KBM-7 (cell line): ENCODE measurements at places on chromosomes 1 and 21.

DNA sequence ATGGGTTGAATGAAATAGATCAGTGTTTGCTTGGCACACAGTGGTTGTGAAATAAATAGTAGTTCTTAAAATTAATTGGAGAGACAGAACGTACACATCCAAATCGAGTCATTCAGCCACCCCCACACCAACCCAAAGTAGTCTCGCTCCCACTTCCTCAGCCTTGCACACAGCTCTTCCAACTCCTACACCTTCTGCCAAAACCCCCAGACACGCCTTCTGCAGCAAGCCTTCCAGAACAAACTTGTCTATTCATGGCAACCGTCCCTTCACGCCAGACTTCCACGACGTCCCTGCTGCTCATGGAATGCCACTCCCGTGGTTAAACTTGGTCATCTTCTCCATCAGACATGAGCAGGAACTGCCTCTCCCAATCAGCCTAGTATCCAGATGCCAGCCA is 37.5 kb upstream of the RD3 start:
- no peak for DNase-seq

DNA sequence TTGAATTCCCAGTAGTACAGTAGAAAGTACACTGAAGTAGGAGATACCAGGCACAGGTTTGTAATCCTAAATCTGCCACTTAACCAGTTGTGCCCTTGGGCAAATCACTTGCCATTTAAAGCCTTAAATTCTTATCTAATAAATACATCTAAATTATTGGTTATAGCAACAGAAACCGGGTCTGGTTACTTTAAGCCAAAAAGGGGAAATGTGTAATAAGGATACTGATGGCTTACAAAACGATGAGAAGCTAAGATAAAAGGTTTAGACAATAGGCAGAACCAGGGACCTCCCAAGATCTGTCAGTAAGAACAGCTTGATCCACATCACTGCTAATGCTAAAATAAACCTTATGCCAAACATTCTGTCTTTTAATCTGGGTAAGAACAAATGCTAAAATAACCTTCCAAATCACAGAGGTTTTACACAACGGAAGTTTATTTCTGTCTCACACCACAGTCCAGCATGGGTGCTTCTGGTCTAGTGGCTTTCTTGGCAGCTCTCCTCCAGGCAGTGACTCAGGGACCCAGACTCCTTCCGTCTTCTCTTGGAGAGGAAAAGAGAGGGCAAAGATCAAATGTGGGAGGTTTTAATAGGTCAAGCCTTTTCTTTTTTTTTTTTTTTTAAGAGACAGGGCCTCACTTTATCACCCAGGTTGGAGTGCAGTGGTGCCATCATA is 16.5 kb upstream of the ZMYM1 start:
- DNase-seq: peak; percentile 78

DNA sequence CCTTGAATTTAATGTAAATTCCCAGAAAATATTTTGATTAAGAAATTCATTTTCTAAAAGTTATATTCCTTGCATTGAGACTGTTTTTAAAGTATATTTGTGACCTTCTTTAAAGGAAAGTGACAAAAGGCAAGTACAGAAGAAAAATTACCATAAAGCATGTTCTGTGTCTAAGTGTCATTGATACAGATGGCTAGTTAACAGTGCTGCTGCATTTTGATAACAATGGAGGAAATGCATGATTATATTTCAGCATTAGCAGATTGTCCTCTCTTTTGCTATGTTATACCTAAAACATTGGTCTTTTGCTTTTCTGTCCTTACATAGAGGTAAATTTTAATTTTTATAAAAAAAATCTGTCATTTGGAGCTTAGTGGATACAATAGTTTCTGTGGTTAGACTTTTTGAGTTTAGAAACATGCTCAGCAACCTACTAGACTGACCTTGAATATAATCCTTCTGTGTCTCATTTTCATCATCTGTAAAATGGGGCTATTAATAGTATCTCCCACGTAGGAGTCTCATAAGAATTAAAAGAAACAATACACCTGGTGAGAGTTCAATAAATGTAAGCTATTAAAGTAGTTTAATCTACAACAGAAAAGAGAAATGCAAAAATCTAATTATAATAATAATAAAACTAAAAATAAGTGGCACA is 51.1 kb upstream of the RGS21 start:
- DNase-seq: no peak

DNA sequence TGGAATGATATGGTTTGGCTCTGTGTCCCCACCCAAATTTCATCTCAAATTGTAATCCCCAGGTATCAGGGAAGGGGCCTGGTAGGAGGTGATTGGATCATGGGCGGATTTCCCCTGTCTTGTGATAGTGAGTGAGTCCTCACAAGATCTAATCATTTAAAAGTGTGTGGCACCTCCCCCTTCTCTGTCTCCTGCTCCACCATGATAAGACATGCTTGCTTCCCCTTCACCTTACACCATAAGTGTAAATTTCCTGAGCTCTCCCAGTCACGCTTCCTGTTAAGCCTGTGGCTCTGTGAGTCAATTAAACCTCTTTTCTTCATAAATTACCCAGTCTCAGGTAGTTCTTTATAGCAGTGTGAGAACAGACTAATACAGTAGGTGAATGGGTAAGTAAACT is 109.3 kb downstream of the DMRTB1 start:
- peak; percentile 71 for DNase-seq

DNA sequence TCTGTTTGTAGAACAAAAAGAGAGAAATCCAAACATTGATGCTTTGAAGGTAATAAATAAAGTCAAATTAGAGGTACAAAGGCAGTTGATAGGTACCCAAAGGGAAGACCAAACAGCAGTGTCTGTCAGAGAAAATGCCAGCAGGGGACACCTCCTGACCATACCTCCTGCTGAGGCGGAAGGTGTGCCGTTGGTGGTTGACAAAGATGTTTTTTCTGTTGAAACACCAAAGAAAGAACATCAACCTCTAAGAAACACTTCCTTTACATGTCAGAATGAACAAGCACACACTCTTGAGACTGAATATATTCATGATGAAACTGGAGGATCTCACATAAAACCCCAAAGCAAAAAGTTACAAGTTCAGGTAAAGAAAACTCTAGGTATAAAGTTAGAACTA is 128.3 kb downstream of the MACF1 start:
- no peak for DNase-seq

DNA sequence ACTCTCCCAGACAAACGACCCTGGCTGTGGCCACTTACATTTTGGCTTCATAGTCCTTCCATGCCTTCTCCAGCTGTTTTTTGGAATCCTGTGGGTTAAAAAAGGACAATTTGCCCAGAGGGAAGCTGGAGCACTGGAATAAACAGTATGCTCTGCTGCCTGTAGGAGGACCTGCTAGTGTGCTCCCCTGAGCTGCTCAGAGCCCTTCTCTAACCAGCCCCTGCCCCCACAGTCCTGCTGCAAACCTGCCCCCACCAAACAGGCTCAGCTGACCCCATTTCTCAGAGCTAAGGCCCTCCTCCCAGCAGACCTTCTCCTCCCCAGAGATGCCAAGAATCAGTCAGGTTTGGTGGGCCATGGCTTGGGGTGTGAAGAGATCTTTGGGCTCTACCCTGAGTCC is 26.9 kb upstream of the TCEA3 start:
- no peak for DNase-seq

- DNase-seq: no peak
Measured at GRCh38 chr1:109821831-109822745, 58.4 kb upstream of the EPS8L3 start.

DNA sequence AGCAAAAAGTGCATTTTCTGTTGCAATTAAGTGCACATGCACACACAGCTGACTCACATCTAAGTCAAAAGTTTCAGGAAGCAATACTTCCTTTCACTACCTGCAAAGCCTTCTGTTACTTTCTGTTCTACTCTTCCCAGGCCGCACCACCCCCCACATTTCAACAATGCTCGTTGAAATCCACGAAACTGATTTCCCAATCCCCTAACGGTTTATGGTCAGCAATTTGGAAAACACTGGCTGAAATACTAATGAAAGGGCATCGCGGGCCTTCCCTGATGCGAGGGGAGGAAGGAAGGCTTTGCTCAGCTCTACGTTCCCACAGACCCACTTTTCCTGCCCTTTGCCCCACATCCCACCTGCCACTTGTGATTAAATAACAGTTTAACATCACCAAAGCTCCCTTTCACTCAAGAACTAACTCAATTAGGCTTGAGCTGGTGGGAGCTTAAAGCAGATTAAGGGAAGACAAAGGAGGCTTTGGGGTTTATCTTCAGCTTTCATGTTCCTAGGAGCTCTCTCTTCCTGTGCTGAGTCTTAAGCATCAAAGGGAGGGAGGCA is 243.2 kb upstream of the RAB4A start:
- peak; percentile 53 for DNase-seq

DNA sequence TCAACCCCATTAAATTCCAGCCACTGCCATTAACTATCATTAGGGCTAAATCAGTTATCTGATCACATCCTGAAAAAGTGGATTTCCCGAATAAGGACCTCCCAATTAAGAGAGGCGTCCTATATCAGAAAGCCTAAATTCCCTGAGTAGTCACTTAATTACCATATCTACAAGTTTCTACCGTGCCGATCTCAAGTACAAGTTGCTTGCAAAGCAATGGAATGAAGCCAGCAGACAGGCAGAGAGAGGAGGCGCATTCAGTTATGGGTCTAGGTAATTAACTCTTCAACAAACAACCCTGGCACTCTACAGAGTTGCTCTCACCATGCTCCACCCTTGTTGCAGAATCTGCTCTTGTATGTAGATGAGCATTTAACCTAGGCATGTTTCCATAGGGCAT is 494.6 kb upstream of the RUNX1 start:
- no peak for DNase-seq

GRCh38 chr1:6272452-6272851 is 11.6 kb upstream of the GPR153 start:
- DNase-seq: no peak

DNA sequence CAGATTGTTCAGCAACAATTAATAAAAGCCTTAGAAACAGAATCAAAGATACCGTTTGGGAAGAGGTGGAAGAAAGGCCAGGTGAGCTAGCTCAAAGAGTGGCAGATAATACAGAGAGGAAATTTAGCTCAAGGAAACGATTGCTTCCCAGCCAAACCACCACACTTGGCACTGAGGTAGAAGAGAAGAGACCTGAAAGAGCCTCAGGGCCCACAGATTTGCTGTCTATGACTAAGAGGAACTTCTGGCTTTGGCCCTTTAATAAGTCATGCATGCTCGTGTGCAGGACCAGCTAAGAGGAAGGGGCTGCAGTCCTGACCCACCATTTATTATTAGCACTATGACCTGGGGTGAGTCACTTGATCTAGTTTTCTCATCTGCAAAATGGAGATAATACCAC is 72.8 kb upstream of the BCL10 start:
- DNase-seq: no peak

DNA sequence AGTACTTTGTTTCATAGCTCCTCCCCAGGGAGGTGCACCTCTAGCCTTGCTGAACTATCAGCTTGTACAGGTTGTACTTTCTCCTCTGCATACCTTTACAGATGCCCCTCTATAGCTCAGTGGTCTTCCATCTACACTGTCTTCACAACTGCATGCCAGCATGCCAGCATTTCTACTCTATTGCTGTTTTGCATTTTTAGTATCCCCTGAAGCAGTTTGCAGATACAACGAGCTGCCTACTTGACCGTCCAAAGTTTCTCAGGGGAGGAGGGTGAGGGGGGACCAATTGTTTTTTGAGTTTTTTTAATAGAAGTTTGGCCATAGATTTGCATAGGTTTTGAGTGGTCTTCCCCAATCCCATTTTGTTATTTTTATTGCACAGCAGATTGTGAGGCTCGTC is 27.6 kb upstream of the CTH start:
- no peak for DNase-seq

- no peak for DNase-seq
Measured at GRCh38 chr1:247443641-247444040, 14.3 kb downstream of the OR2B11 start.

- DNase-seq: no peak
Measured at GRCh38 chr1:14138135-14138506, 438.1 kb downstream of the PRDM2 start.

DNA sequence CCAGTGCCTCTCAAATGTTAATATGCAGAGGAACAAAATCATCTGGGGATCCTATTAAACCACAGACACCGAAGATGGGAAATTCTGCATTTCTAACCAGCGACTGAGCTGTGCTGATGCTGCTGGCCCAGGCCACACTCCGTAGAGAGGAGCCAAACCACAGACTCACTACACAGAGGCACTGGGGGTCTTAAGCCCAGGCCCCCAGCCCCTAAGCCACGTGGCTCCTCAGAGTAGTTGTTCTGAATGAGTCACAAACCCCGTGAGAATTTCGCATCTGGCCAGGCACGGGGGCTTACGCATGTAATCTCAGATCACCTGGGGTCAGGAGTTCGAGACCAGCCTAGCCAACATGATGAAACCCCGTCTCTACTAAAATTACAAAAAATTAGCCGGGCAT is 2.8 kb upstream of the CELA2A start:
- no peak for DNase-seq
